ENCODE measurements at places on chromosomes 13 and 19.

DNA sequence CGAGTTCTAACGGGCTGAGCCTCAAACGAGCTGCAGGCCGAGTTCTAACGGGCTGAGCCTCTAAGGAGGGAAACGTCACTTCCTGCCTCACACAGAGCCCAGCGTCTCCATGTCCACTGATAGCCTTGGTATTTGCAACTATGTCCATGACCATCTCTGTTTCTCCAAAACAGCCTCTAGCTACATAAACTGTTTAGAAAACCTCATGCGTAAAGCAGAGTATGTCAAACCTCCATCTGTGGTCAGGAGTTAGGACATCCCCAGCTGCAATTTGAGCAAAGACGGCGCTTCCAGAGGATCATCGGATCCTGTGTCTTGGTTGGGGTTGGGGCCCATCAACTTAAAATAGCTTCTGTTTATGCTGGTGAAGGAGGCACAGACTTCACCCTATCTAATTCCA is 20.8 kb downstream of the RASA3 start:
- DNase-seq: no peak

DNA sequence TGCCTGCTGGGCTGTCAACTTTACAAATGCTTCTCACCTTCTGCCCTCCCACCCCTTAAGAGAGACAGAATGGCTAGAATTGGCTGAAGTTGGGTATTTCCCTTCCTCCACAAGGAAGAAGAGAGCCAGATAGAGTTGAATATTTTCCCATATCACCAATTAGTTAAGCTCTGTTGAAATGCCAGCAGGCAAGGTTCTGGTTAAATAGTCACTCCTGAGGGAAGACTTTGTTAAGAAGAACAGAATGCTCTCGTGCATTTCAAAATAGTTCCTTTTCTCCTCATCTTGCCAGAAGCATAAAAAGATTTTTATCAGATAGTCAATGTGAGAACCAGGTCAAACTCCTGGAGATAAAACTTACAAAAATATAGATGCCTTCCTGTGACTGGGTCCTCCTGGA is 2857.0 kb upstream of the PCDH20 start:
- no peak for DNase-seq

DNA sequence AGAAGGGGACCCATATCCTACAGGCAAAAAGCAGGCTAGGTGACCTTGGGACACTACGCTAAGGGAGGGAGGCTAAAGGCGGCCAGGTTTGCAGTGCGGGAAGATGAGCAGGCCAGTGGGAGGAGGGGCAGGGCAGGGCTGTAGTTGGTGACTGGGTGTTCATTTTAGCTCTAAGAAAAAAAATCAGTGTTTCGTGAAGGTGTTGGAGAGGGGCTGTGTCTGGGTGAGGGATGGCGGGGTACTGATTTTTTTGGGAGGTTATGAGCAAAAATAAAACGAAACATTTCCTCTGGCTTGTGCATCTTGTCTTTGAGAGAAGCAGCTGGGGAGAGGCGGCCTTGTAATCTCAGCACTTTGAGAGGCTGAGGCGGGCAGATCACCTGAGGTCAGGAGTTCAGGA is 4.3 kb upstream of the NUP62 start:
- DNase-seq: no peak

DNA sequence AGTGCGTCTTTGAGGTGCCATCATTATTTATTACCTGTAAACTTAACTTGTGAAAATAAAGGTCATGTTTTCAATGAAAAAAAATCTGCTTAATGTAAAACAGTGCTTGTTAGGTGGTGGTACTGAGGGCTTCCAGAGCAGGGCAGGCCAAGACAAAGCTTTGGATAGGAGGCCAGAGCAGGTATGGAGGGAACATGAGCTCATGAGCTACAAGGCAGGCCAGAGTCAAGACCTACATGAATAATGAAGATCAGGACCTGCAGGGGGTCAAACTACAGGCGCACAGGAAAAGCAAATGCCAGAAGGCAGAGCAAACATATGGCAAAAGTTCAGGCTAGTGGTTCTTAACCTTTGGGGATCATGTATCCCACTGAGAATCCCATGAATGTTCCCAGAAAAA is 343.5 kb downstream of the GPC5 start:
- no peak for DNase-seq

- DNase-seq: no peak
These were observed 33.7 kb downstream of the SIAH3 start for GRCh38 chr13:45817833-45818232.
